NCI-H774 (cell line): ENCODE measurements at places on chromosomes 2 and 18.

GRCh38 chr2:34004936-34005335 is 405.8 kb upstream of the FAM98A start:
- no peak for DNase-seq

GRCh38 chr2:110727923-110728322 is 4.5 kb upstream of the ACOXL start:
- no peak for DNase-seq

DNA sequence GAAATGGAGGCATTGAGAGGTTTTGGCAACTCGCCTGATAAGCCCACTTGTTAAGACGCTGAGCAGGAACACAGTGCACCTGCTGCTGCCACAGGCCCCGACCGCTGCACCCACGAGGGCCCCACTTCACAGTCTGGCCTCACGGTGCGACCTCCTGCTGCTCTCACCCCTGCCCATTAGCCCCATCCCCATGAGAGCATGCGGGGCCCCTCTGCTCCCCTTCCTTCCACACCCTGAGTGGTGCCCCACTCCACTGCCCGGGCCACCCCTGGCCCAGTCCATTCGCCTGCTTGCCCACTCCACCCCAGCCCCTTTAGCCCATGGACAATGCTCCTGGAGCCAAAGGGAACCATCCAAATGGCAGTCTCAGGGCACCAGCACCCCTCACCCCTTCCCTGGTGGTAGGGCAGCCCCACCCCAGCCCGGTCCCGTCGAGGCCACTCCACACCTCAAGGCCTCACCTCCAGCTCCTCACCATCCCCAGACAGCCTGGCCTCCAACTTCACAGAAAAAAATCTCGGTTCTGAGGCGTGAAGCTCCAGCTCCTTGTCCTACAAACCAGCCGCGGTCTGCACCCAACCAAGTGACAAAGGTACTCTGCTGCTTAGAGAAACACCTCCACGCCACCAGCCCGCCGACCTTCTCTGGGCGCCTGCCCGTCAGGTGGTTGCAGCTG is 6.7 kb upstream of the GPR55 start:
- no peak for DNase-seq

GRCh38 chr2:19218166-19218565 is 140.3 kb downstream of the OSR1 start:
- no peak for DNase-seq

DNA sequence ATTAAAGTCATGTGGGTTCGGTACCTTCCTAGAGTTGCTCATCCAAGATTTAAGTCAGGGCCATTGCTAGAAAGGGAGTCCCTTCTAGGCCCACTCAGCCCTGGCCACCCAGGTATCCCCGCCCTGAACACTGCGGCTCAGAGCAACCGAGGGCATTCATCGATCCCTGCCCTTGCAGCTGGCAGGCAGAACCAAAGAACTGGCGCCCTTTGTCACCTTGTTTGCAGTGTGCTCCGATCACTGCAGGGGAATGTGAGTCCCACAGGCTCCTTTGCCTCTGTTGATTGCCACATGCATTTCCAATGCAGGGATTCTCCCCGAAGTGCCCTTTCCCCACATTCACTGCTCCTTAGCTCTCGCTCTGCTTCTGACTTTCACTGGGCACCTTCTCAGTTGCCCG is 108.5 kb downstream of the CMPK2 start:
- no peak for DNase-seq
